NCI-H2081 (cell line): ENCODE measurements at places on chromosomes 2 and 18.

GRCh38 chr2:46143429-46144132 lies 153.6 kb upstream of the EPAS1 start:
- DNase-seq = no peak

- DNase-seq = no peak
Measured at GRCh38 chr2:45524016-45524415, 87.1 kb downstream of the SRBD1 start.

DNA sequence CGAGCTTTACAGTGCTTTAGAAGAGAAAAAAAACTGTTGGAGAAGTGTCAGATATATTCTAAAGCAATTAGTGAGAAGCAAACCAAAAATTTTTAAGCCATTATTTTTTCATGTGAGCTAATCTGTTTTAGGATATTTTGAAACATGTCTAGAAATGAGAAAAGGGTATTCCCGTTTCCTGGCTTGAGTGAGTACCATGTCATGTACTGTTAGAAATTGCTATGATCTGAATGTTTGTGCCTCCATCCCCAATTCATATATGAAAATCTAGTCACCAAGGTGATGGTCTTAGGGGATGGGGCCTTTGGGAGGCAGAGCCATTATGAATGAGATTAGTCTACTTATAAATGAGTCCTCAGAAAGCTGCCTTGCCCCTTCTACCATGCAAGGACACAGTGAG lies 493.3 kb upstream of the GCFC2 start:
- DNase-seq = no peak

GRCh38 chr2:18209934-18210639 lies 331.6 kb downstream of the KCNS3 start:
- DNase-seq = peak; percentile 38

DNA sequence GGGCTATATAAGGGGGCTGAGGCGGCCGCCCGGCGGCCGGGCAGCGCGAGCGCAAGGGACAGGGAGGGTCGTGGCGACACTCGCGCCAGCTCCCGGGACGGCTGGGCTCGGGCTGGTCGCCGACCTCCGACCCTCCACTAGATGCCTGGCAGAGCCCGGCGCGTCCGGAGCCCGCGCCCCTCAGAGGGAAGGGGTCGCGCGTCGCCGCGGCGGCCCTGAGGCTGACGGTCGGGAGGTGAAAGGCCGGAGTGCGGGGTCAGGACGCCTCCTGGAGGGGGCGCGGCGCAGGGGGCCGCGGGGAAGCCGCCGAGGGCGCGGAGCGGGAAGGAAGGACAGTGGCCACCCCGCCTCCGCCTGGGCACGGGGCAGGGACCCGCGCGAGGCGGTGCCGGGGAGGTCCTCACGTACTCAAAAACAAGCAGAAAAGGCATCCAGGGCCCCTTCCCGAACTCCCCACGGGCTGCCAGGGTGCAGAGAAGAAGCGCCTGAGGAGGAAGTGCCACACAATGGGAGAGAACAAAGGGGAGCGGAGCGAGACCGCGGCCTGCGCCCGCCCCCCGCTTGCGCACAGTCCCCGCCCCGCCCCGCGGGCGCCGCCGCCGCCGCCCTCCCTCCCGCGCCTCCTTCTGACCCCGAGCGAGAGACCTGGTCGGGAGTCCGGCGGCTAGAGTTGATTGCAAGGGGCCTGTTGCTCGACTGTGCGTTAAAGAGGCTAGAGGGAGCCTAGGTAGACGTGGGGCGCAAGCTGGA lies 776 bp upstream of the KLF7 start:
- peak; percentile 82 for DNase-seq

- DNase-seq = no peak
Measured at GRCh38 chr18:48408111-48408726, 964 bp downstream of the ZBTB7C start.

- no peak for DNase-seq
Measured at GRCh38 chr18:6837904-6838303, 108.4 kb downstream of the ARHGAP28 start.

GRCh38 chr2:7119132-7119835 lies 202.1 kb downstream of the RNF144A start:
- DNase-seq = peak; percentile 53

DNA sequence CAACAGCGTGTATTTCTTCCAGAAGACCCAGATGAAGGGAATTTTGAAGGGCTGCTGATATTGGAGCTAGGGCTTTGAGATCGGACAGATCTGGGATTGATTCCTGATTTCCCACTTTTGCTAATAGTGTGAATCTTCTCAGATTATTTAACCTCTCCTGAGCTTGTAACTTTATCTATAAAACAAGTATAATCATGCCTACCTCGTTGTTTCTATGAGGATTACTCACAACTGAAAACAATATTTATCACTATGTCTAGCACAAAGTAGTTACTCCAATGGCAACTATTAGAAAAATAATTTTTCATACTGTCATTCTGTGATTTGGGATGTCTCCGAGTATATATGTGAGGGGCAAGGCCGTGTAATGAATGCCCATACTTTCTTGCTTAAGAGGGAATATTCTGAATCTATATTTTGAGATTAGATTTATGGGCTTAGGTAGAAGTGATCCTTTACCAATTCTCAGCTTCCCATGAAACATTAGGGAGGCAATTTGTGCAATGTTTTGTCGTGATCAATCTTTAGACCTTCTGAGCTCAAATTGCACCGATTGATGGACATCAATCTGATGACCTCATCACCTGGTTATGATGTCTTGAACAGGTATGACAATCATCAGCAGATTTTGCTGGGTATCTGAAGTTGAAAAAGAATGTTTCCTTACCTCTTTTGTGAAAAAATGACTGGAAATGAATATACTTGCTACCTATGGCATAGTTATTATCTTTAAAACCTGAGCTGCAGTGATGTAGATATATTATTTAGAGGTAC lies 339.9 kb downstream of the KCNS3 start:
- DNase-seq = no peak

DNA sequence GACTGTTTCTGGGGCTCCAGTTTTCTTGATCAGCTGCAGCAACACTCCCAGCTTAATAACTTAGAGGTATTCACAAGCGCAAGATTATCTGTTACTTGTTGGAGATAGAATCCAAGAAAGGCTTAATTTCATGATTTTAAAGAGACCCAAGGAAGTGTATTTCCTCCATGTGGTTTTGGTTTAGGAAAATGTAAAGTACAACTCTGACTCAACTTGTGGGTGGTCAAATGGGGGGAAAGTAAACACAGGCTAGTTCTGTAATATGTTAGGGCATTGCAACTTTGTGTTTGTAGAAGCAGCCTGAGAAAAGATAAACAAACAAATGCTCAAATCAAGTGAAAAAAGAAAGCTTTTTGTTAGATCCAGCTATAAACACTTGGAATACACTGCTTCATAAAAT lies 90.1 kb upstream of the COL3A1 start:
- DNase-seq = no peak

DNA sequence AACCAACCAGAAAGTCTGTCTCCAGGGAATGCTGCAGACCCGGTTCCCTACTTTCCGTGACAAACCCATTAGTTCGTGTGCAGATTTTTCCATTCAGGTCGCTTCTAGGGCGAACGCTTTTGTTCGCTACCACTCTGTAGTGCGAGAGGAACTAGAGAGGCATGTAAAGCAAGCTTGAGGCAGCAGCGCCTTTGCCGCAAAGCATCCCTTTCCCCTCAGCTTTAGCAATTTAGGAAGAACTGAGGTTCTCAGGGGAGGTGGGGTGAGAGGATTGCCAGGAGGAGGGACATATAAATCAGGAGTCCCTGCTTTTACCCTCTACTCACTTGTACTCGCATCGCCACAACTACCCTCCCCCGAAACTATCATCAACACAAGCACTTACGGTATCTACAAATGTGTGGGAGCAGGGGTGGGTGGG lies 748 bp upstream of the ZNF804A start:
- no peak for DNase-seq

GRCh38 chr2:189702071-189702470 lies 27.6 kb downstream of the ANKAR start:
- DNase-seq = no peak

- no peak for DNase-seq
Measured at GRCh38 chr2:205708231-205708631, 25.9 kb downstream of the NRP2 start.
